ENCODE measurements at places on chromosomes 16 and 17.

DNA sequence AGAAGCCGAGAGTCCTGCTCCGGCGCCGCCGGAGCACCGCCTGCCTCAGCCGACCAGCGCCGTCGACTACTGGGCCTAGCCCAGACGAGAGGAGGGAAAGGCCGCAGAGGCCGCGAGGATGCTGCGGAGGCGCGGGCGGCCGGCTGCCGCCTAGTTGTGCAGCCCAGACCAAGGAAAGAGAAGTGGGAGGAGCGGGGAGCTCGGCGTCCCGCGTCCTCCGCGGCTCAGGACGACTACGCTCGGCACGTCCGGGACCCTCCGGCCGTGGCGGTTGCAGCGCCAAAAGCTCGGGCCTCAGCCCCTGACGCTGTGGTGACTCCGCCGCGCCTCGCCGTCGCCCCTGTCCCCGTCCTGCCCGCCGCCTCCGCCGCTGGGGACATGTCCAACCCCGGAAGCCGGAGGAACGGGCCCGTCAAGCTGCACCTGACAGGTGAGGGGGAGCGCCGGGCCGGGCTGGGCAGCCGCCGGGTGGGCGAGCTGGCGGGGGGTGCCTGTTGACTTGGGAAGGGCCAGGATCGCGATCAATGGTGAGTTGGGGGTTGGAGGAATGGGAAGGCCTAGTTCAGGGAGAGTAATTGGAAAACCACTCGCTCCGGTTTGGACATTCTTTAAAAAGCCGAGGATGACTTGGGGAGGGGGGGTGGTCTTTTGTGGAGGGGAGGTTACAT lies 37.7 kb downstream of the RNF135 start:
- peak; percentile 46 for DNase-seq

GRCh38 chr17:51045621-51046020 lies 75.0 kb downstream of the SPAG9 start:
- peak; percentile 4 for DNase-seq

DNA sequence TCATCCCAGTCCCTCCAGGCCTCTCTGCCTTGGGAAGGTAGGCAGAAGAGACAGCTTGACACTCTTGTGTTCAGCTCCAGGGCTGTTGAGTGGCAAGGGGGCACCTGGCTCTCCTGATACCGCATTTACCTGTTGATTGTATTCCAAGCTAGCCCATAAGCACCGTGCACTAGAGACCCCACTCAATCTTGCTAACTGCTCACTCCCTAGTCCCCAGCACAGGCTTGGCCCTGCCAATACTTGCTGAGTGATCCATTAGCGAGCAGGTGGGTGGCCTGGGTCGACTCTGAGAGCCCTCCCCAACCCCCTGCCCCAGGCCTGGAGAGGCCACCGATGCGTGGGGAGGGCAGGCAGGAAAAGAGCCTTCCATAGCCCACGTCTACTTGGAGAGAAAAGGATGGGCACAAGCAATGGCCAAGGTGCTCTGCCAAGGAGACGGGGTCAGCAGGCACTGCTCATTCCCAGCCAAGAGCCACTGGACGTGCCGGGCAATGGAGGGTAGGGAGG lies 29.5 kb downstream of the FA2H start:
- no peak for DNase-seq

DNA sequence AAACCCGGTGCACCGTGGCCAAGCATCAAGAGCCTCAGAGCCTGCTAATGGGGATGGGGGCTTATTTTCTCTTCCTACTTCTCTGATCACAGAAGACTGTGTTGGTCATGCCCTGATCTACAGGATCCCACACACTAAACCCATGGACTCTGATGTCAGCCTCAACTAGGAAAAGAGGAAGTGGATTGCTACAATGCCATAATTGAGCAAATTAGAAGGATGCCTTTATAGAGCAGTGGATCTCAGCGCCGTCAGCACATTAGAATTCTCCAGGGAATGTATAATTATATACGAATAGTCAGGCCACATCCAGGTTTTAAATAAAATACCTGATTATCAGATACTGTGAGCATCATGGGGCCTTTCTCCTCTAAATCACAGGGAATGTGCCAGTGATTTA lies 64.8 kb downstream of the VAT1L start:
- no peak for DNase-seq

DNA sequence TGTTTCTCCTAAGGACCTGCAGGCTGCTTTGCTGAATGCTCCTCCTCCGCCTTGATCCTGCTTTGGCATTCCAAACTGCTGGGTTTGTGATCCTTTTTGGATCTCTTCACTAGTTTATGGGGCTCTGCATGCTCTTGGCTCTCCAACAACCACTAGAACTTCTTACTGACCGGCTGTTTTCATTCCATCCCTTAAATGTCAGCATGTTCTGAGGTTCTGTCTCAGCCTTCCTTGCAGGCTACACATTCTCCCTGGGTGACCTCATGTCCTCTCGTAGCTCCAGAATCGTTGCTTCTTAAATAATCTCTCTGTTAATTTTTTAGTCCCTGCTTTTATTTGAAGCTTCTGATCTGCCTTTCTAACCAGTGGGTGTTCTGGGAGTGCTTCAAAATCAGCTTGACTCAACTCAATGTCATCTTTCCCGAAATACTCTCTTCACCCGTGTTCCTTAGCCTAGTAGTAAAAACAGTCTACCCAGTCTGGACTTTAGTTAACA lies 119.0 kb upstream of the HS3ST2 start:
- peak; percentile 98 for DNase-seq

DNA sequence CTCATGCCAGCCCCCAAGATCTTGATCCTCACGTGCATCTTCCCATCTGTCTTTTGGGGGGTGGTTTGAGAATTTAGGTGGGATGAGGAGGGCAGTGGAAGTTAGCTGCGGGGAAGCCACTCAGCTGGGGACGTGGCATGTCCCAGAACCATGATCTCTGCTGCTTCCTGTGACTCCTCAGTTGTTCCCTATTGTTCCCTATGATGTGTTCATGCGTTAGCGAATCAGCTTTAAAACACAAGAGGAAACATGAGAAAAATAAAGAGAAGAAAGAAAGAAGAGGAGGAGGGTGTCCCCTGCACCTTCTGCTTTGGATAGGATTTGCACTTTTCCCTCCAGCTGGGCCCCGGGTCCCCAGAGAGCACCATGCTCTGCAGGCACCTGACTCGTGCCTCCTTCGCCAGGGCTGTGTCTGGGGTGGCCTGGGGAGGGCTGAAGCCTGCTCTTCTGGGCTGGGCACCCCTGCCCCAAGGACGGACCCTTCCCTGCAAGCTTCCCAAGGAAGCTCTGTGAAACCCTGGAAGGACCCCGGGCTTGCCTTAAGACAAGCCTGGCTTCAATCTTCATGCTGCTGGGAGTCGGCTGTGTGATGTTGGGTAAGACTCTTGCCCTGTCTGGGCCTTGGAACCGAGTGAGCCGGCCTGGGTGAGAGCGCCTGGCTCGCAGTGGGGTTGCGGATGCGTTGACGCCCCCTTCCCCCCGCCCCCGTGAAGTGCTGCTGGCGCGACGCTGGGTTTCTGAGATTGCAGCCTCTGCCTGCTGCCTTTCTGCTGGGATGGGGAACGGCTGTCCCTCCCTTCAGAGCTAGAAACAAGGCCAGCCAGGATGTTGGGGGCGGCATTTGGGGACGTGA lies 62.8 kb upstream of the CIBAR2 start:
- peak; percentile 41 for DNase-seq

- no peak for DNase-seq
Observed at GRCh38 chr17:6660805-6661463, 9.4 kb downstream of the C17orf100 start.

GRCh38 chr16:17395849-17396480 lies 74.8 kb downstream of the XYLT1 start:
- no peak for DNase-seq

- DNase-seq = no peak
Observed at GRCh38 chr17:708132-708531, 6.5 kb downstream of the VPS53 start.

GRCh38 chr17:17435323-17435722 lies 41.5 kb upstream of the MED9 start:
- peak; percentile 85 for DNase-seq

DNA sequence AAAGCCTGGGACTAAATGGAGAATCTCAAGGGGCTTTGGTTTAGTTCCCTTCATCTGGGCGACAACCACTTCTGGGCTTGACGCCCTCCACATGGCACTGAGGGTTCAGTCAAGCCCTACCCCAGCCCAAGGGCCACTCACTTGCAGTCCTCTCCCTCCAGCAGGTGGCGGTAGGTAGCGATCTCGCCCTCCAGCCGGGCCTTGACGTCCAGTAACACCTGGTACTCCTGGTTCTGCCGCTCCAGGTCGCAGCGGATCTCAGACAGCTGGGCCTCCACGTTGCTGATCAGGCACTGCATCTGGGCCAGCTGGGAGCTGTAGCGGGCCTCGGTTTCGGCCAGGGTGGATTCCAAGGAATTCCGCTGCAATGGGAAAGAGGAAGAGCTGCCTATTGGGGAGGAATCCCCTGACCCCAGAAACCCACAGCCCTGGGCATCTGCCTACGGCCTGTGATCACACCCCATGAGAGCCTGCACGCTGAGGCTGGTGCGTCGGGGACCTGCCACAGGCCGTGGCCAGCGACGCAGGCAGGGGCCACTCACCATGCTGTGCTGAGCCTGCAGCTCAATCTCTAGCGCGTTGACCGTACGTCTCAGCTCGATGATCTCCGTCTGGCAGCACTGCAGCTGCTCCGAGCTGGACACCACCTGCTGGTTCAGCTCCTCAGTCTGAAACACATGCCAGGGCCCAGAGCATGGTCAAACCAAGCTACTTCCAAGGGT lies 2.7 kb downstream of the KRT36 start:
- no peak for DNase-seq

GRCh38 chr16:66605177-66605978 lies 874 bp downstream of the CMTM3 start:
- peak; percentile 62 for DNase-seq

Measured in AG08395 (cell line).